ENCODE measurements at places on chromosomes 5 and 9.

DNA sequence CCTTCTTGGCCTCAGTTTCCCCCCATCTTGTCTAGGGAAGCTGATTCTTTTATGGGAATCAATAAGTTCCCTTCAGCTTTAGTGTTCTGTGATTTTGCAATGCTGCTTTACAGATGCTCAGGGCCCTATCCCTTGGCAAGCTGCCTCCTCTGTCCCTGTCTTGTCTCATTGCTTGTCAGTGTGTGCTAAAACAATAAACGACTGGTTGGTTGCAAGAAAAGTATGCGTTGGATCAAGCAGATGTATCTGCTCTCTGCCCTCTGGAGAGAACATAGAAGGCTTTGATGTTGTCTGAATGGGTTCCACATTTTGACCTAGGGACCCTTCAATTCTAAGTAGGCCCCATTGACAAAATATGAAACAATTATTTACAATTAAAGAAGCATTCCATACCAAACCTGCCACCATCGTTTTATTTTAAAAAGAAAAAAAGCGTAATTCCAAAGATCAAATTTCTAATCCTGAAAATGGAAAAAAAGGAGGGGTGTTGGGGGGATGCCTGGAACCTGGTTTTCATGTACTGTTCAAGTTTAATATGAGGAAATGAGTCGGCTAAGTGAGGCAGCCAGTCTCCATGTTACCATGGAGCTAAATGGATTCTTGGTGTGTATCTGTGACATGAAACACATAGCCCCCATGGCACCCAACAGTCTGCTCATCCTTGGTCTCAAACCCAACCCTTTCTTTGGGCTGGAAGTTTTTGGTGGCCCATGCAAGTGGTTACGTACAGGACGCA, 31.2 kb upstream of the TARS1 start:
- peak; percentile 88 for DNase-seq

- peak; percentile 87 for DNase-seq
Measured at GRCh38 chr9:136400038-136400834, at the start of gene SNAPC4. SNAPC4 (minus strand) TSS chr9:136400170; CDS start chr9:136398428, 1,742 bp downstream.

DNA sequence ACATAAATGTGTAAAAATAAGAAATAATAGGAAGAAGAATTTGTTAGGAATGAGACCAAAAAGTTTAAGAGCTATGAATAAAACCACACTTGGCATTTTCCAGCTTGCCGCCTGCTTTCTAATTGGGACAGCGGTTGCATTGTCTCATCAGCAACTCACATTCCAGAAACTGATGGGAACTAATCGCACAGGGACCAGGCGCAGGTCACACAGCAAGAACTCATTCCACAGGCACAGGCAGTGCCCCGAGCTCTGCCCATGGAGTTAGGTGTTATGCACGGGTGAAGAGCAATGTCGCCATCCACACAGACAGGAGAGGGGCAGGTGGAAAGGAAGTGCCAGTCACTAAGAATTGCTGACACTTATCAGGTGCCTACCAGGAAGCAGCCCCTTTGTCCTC, 279.9 kb downstream of the NSG2 start:
- no peak for DNase-seq

DNA sequence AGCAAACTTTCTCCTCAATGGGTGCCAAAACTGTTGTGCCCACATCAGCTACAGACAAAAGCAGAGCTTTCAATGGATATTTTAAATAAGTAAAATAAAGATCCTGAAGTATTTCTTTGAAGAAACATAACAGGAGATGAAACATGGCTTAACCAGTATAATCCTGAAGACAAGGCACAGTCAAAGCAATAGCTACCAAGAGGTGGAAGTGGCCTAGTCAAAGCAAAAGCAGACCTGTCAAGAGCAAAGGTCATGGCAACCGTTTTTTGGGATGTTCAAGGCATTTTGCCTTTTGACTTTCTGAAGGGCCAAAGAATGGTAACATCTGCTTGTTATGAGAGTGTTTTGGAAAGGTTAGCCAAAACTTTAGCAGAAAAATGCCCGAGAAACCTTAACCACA, 77.9 kb downstream of the ANXA1 start:
- DNase-seq, result no peak

- no peak for DNase-seq
Measured at GRCh38 chr5:99922386-99922785, 612.8 kb upstream of the FAM174A start.

DNA sequence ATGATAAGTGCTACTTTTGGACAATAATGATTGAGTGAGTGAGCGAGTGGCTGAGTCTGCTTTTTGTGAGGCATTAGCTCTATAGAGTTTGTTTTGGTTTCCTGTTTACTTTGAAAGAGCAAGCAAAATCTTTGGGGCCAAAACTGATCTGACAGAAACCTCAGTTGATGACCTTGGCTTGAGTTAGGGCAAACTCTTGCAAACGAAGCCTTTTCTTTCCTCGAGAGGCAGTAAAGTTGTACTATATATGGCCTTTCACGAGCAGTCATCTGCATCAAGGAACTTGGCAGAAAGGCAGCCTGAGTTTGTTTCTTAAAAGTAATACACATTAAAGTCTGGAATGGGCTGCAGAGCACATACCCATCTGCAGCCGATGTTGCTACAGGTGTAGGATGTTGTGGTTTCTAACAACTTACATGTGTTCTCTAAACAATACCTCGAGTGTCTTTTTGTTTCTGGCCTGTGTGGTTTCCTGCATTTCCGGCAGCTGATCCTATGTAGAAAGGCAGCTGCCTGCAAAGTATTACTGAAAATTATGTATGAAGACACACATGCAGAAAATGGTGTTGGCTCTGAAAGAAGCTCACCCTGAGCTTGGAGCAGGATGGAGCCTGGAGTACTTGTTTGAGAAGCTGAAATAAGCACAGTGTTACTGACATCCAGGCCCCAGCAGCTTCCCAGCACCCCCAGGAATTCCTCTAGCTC, 60.8 kb downstream of the FOXD1 start:
- no peak for DNase-seq

- no peak for DNase-seq
Measured at GRCh38 chr9:124483481-124483880, 23.7 kb downstream of the NR5A1 start.

GRCh38 chr9:120292606-120293005, 287.4 kb downstream of the CDK5RAP2 start:
- no peak for DNase-seq

DNA sequence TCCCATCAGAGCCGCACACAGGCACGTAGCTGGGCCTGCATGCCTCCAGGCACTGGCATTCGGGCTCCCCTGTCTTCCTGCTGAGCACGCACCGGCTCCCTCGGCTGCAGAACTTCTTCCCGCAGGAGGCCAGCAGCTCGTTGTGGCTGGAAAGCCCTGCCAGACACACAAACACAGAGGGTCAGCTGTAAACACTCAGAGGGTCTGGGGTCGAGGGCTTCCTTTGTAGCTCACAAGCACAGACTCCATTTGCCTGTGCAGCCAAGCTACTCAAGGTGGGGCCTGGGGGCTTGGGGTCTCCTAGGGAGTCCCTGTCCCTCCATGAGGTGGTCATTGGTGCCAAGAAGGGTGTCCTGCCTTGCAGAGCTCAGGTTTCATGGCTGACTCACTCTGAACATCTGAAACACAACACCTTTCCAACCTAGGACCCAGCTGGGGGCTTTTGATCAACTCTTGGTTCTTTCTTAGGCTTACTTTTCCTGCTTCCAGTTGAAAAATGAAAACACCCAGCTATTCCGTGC, 211.4 kb downstream of the FSTL4 start:
- DNase-seq, result no peak

GRCh38 chr5:137207023-137207760, 291.9 kb downstream of the SPOCK1 start:
- no peak for DNase-seq

DNA sequence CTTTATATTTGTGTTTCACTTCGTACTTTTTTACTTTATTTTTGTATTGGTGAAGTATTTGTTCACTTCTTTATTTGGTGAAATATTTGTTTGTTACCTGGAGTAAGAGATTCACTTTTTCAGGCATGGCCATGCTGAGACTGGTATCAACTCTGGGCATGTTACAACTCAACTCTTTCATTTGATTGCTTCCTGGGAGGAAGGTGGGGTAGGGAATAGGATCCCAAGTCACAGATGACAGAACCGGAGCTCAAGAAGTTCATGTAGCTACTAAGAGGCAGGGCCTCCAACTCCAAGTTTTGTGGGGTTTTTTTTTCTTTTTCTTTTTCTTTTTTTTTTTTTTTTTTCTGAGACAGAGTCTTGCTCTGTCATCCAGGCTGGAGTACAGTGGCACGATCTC, 6.1 kb upstream of the ADGRD2 start:
- DNase-seq, result no peak

DNA sequence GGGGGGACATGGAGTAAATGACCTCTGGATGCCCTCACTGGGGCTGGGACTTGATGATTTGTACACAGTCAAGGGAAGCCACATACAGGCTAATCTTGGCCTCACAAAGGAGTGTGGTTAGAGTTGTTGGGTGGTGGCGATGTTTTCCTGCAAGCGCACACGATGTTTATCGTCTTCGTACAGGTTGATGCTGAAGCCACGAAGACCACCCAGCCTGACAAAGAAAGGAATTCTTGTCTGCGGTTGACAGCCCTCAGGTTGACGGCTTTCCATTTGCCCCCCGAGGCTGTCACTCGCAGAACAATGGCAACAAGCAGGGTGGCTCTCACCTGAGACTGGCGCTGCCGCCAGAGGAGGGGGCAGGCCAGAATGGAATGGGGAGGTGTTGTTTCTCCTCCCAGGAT, 14.1 kb upstream of the XPA start:
- no peak for DNase-seq

DNA sequence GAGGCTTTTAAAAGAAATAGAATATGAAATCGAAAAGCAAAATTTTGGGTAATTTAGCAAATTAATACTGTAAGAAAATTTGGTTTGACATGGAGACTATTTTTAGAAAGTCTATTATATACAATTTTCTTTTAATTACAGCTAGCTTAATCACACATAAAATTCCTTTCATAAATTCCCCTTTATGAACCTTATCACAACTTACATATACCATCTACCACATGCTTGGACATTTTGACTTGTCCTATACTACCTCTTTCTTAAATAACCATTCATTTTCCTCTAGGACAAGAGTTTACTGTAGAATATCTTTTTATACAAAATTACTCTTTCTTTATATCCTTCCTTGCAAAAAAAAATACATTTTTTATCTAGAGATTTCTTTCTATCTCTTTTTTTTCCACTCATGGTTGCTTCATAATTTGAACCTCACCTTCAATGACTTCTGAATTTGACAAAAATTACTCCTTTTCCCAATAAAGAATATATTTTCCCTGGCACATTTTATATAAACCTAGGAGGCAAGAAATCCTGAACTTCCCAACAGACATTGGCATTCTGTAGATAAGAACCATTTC, 34.0 kb upstream of the SYK start:
- DNase-seq, result no peak

- DNase-seq, result no peak
Measured at GRCh38 chr5:75659791-75660450, 48.7 kb downstream of the ANKDD1B start.

GRCh38 chr9:91908293-91908623, 41.8 kb downstream of the ROR2 start:
- no peak for DNase-seq

DNA sequence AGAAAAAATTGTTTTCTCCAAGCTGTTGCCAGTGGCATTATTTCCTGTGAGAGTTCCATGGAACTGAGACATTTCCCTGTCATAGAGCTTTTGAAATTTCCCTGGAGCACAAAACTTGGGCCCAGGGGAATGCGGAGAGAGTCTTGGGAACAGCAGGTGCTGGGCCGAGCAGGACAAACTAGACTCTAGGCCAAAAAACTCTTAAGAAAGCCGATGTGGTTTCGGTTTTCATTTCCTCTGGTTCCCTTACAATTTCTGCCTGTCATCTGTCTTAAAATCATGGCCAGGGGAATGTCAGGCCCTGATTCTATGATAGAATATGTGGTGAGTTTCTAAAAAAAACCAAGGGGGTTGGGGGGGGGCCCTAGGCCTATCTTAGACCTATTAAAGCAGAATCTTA, 4.6 kb downstream of the SLC35A4 start:
- DNase-seq, result no peak

DNA sequence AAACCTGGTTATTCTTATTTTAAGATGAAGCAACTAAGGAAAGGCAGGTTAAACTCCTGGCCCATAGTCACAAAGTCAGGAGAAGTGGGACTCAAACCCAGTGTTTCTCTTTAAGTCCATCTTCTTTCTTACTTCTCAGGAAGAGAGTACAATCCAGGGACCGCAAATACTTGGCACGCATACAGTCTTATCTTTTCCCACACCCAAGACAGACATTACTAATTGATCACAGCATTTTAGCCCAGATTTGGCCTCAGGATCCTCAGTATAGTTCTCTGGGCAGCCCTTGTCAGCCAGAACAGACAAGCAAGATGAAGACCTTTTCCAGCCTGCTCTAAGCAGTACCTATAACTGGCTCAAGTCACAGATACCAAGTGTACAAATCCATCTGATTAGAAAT, 125.5 kb upstream of the RAI14 start:
- no peak for DNase-seq

DNA sequence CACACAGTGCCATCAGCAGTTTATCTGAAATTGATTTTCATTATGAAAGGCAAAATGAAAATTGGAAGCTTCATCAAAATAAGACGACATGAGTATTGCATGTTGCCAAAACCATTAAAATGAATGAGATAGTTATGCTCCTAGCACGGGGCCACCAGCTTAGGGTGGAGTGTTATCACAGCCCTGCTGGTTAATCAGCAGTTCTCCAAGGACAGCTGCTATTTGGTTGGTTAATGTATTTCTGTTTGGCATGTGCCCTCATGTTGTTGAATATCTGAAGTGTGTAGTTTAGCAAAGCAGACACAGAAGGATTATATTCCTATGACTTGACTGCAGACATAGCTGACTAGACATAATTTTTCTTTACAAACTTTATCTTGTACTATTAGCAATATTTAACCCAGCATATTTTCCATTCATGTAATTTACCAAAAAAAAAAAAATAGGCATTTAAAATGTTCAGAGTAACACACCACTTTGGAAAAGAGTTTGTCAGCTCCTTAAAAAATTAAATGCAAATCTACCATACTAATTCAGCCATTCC, 98.6 kb upstream of the PIK3R1 start:
- DNase-seq, result no peak

DNA sequence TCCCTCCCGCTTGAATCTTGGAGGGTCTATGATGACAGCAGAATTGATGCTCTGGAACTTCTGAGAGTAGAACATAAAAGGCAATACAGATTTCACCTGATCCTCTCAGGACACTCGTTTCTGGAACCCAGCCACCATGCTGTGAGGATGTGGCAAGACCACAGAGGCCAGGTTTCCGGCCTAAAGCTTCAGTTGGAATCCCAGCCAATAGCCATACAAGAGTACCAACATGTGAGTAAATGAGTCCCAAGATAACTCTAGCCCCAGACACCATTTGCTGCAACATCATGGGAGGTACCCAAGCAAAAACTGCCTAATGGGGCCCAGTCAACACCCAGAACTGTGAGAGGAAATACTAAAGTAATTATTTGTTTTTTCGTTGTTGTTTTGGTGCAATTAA, 65.7 kb upstream of the MARCHF11 start:
- no peak for DNase-seq

DNA sequence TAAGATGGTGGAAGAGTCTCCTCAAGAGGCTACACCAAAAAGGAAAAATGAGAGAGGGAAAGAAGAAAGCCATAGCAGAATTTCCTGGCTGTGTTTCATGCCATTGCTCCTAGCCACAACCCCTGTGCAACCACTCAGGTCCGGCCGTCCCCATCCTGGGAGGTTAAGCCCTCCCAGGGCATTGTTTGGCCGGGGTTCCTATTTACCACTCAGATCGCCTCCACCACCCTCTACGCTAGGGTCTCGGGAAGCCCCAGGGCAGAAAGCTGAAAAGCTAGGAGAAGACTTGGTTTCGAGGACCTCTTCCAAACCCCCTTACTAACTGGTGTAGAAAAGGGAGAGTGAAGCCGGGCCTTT, 715 bp downstream of the RC3H2 start:
- DNase-seq, result peak; percentile 55

- no peak for DNase-seq
Measured at GRCh38 chr9:134477342-134477925, 151.2 kb downstream of the RXRA start.
